Stimulated activated naive CD4-positive, alpha-beta T cell (primary cell): ENCODE measurements at places on chromosomes 16 and 17.

DNA sequence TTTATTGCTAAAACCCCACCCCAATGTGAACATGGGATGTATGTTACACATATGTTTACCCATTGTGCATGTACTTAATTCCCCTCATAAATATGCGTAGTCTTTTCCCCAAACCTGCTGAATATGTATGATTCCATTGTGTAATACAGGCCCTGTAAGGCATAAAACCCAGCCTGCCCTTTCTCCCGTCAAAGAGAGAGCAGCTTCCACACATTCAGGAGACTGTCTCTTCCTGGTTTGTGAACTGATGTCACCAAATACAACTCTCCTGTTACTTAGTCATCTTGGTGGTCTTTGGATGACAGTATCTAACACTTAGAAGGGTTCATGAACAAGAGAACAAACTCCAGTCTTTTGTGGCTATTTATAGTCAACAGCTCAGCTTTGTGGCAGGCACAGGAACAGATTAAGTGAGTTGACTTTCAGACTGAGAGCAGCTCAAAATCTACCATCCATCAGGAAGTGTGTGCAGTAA is 24.7 kb upstream of the TMC7 start:
- no peak for DNase-seq

GRCh38 chr17:57782062-57782490 is 37.0 kb upstream of the CCDC182 start:
- no peak for DNase-seq

DNA sequence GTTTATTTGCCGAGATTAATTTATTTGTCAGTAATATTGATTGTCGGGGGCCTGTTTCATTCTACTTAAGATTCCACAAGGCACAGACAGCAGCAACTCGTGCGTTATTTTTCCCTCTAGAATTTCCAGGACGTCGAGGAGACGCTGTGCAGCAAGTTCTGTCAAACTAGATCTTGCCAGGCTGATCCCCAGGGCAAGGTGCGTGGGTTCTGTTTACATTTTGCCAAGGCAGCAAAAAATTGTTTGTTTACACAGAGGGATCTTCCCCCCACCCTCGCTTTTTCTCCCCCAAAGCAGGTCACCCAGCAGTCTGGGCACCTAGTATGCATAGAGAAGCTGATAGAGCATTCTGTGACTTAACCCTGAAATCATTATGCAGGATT is 111.4 kb downstream of the IRX3 start:
- DNase-seq = no peak

DNA sequence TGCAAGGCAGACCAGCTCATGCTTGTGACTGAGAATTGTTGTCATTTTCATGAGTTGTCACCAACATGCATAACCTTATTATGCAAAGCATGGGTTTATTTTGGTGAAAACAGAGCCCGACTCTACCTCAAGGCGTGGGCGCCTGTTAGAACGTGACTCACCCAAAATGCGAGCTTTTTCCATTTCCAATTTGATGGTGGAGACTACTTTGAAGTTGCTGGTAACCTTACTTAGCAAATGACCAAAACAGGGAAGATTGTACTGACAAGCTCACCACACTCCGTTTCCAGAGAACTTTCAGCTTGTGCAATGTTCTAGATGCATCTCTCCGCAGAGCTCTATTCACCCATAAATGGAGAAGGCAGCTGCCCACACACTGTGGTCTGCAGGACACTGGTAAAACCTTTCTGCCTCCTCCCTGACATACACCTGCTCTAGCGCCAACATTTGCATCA is 284.5 kb downstream of the MAF start:
- no peak for DNase-seq
